Aorta (tissue), 5 donors: ENCODE measurements at places on chromosomes 13 and 19. TPM values are rescaled to one million over a fixed set of nuclear protein-coding genes. Genes with fewer than 3 reads are reported as not detected.

PDX1 gene
- total RNA-seq = not detected

ZFP30 gene
- total RNA-seq = 11.8 TPM

CYP4F2 gene
- total RNA-seq = not detected

- no peaks in the 10 kb centered on the region for H3K36me3 ChIP-seq
- H3K27me3 ChIP-seq = no peaks in the 10 kb centered on the region
- no peak overlapping the region for H3K27ac ChIP-seq
- DNase-seq = peak; percentile 80
- H3K4me1 ChIP-seq = no peaks in the 10 kb centered on the region
Observed at GRCh38 chr19:5170329-5170745, 170.3 kb downstream of the PTPRS start.

CYP2A7 gene
- total RNA-seq = not detected

DNA sequence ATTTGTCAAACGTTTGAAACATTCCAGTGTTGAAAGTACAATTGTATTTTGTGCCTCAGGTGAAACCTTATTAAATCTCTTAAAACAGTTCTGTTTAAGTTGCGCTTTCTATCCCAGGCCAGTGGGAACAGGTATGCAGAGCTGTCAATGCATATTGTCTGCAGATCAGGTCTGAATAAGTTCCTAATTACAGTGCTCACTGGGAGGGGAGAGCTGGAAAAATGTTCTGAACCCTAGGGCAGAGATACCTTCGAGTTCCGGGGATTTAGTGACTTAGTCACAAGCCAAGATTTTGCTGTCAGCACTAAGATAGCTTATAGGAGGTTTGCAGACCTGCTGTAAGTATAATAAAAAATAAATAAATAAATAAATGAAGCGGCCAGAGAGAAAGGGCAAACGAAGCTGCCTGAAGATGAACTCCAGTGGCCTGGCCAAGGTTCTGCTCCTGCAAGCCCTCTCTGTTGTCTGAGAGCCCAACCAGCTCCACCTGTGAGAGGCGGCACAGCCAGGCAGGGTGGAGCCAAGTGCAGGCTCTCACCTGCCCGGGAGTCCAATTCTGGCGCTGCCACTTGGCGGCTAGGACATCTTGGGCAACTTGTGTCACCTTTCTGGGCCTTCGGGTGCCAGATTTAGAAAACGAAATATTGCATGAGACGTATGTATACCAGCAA is 97.9 kb upstream of the SLC7A1 start:
- H3K36me3 ChIP-seq = no peaks in the 10 kb centered on the region
- DNase-seq = no peak
- H3K27ac ChIP-seq = no peak overlapping the region
- H3K4me3 ChIP-seq = no peak overlapping the region
- H3K4me1 ChIP-seq = no peaks in the 10 kb centered on the region

GRCh38 chr13:43444081-43444480 is 342.7 kb downstream of the ENOX1 start:
- no peak for DNase-seq
- H3K4me3 ChIP-seq = no peak overlapping the region
- peaks cover 13% of the 10 kb centered on the region for H3K4me1 ChIP-seq
- H3K27me3 ChIP-seq = no peaks in the 10 kb centered on the region
- H3K36me3 ChIP-seq = no peaks in the 10 kb centered on the region
